ENCODE measurements at places on chromosomes 3 and 15.

DNA sequence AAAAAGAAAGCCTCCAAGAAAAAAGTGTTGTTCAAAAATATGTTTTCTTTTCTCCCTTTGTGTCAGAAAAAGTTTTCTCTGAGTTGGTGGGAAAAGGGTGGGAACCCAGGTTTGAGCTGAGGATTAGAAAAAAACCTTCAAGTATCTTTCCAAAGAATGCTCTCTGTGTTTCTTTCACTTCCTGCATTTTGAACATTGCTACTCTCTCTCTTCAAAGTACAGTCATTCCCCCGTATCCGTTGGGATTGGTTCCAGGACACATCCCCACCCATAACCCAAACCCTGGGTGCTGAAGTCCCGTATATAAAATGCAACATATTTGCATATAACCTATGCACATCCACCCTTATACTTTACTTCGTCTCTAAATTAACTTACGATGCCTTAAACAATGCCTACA lies 139.6 kb downstream of the TMCO5A start:
- no peak for DNase-seq

GRCh38 chr15:31954374-31955172 lies 75.7 kb upstream of the CHRNA7 start:
- DNase-seq: no peak

DNA sequence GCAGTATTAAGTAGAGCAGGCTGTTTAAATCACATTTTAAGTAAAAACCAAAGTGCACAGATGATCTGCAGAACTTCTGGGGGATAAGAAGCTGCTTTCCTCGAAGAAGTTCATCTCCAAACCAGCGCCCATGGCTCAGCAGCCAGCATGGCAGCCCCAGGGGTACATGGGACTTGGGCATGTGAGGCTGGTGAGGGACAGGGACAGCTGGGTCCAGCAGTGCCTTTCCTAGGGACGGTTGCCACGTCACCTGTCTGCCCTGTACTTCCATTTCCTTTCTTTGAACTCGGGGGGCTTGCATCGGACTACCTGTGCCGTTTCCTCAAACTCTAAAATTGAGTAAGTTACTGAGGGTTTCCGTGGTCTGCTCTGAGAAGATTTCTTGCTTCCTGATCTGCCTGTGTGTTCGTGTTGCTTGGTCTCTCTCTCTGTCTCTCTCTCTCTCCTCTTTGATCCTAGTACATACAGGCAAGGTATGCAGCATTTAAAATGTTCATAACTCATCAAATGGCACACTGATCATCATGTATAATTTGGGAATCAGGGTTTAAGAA lies 67.6 kb downstream of the IGF1R start:
- DNase-seq: no peak

DNA sequence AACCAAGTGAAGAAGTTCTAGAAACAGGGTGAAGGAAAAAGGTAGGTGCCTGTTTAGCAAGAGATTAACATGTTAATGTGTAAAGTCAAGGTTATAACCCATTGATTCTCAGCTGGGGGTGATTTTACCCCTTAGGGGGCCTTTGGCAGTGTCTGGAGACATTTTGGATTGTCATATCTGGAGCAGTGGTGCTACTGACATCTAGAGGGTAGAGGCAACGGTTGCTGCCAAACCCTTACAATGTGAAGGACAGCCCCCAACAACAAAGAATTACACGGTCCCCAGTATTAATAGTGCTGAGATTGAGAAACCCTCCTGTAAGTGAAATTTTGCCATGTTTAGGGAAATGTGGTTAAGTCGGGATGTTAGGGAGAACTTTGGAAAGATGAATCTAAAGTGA lies 74.7 kb downstream of the CRYBG3 start:
- no peak for DNase-seq

- DNase-seq: no peak
Measured at GRCh38 chr3:104596054-104596453, 770.7 kb upstream of the ALCAM start.

DNA sequence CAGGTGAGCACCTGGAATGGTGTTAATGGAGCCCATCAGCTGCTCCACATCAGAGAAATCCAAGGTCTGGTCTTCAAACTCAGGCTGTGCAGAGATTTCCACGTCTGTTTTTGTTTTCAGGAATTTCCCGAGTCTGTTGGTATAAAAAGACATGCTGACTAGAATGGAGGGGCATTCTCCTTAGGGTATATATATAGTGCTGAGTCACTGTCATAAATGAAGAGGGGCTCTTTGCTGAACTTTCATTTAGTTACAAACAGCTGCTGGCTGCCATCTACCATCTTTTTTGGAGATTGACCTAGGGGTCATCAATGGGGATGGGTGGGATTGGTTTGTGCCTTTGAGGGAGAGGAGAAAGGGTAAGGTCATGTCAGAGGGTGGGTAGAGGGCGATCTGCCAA lies 27.1 kb downstream of the FSD2 start:
- no peak for DNase-seq

- no peak for DNase-seq
Measured at GRCh38 chr3:122260206-122260605, 64.8 kb upstream of the CSTA start.

DNA sequence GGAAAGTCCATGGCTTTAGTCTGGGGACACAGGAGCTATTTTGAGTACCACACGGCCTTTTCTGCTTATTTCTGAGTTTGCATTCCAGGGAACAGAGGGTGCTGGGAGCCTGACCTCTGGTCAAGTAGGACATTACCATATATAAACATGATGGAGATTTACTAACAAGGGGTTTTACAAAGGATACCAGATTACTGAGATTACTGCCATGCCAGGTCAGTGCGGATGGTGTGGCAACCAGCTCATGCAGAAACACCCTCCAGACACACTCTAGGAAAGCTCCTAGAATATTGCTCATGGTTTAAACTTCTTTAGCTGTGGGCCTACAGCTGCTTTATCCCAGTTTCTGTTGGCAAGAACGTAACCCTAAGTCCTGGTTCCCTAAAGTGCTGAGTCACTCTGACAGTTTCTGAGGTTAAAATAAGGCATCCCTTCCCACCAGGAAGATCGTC lies 54.3 kb upstream of the AGTR1 start:
- DNase-seq: no peak

DNA sequence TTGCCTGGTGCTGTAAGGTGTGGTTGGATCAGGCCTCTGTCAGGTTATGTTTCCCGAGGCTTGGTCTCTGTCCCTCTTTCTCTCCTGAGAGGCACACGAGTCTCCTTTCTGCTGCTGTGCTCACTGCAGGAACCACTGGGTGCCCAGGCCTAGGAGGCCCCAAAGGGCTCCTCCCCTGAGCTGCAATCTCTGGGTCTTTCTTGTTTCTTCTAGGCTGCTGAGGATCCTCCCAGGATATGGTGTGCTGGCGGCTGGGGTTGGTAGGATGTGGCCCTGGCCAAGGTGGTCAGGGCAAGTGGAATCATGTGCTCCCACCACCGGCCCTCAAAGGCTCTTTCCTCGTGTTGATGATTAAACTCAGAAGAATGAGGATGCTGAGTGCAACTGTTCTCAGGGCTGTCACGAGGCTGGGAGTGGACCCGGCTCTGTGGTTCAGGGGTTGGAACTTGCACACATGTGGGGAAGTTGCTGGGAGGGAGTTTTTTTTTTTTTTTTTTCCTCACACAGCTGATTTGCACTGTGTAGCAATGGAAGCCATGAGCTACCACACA lies 43.6 kb upstream of the CTSH start:
- DNase-seq: no peak

GRCh38 chr3:129065016-129065719 lies 4.6 kb downstream of the GP9 start:
- DNase-seq: no peak

DNA sequence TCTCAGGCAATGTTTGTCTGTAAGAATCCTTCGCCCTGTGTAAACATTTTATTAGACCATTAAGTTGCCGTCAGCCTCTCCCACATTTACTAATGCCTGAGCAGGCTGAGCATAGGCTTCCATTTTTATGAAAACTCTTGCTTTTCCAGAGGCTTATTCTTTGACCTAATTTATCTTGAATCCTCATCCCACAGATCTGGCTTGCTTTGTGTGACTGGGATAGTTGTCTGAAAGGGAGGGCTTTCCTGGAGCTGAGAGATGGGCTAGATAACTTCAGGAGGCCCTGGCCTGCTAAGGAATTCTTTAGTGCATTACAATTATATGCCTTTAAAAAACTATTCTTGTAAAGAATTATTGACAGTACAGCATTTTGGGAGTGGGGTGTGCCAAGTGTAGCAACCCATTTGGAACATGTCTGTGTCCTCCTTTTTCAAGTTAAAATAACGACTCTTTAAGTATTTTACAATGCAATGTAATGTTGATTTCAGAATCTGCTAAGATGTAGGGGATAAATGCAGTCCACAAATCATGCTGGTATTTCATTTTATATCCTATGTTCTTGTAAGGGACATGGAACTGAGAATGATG lies 52.4 kb downstream of the EEFSEC start:
- DNase-seq: no peak

DNA sequence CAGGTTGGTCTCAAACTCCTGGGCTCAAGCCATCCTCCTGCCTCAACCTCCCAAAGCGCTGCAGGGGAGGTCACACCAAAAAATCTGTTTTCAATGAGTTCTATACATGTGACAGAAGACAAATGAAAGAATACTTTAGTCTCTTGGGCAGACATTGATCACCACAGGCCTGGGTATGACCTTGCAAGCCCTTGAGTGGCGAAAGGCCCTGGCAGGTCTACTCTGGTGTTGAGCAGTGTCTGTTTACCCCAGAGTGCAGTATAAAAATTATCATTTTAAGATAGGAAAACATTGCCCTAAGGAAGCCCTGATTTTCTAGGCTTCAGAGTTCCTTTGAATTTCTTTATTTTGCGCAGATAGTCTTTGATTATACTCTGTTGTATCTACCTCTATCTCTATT lies 61.6 kb upstream of the GBE1 start:
- no peak for DNase-seq

GRCh38 chr3:146524961-146525360 lies 19.4 kb downstream of the PLSCR1 start:
- DNase-seq: no peak

- DNase-seq: no peak
Measured at GRCh38 chr3:133525435-133525834, 48.1 kb upstream of the CDV3 start.

GRCh38 chr15:31237043-31237324 lies 89.7 kb upstream of the KLF13 start:
- DNase-seq: no peak

DNA sequence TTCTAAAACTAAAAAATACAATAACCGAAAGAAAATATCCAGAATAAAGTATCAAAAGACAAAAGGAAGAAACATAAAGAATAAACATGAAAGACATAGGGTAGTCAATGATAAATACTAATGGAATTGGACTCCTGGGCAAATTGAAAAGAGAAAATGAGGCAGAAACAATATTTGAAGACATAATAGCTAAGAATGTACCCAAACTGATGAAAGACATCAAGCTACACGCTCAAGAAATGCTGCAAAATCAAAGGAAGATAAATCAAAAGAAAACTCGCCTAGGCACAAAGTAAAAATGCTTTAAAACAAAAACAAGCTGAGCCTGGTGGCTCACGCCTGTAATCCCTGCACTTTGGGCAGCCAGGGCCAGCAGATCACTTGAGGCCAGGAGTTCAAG lies 34.9 kb downstream of the CEP70 start:
- DNase-seq: no peak

GRCh38 chr15:93073465-93073952 lies 15.5 kb downstream of the RGMA start:
- DNase-seq: no peak

DNA sequence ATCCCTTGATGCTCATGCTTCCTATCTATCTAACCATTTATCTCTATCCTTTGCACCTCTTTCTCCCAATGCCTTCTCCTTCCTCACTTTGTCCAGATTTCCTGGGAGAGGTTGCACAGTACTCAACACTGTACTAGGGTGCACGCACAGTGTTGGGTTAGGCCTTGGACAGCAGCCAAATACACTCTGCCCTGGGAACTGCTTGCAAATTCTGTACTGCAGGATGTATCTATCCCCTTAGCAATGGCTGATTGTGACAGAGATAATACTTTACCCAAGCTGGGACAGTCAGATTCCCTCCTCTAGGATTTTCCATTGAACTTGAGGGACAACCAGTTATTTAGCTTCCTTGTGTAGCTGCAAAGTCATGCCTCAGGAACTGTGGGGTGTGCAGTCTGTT lies 113.3 kb downstream of the IL20RB start:
- DNase-seq: no peak

DNA sequence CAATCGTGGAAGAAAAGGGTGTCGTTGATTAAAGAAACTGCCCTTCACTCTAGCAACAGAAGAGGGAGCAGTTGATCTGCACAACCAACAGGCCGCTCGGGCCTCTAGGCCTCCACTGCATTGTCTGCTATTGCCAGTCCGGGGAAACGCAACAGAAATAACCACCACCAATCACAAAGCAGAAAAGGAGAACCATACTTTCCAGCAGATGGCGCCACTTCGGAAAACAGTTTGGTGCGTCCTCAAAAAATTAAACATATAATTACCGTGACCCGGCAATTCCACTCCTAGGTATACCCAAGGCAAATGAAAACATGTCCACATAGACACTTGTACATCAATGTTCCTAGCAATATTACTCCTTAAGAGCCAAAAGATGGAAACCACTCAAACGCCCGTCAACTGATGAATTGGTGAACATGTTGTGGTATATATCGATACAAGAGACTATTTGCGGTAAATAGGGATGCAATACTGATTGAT lies 154.1 kb downstream of the TJP1 start:
- no peak for DNase-seq

DNA sequence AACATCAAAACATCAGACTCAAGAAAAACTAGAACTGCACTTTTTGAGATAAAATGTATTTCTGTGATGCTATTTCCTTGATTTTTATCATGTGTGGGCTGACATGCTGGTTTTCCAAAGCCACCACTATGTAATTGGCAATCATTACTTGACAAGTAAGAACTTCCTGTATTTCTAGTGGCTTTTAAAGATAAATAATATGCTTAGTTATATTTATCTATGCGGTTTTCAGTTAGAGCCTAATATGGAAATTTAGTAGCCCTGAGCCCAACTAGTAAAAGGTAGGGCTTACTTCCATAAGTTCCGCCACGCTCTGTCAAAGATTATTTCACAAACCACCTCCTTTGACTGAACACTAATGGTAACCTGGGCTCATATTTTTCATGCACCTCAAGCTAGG lies 91.6 kb downstream of the PPARG start:
- DNase-seq: no peak

DNA sequence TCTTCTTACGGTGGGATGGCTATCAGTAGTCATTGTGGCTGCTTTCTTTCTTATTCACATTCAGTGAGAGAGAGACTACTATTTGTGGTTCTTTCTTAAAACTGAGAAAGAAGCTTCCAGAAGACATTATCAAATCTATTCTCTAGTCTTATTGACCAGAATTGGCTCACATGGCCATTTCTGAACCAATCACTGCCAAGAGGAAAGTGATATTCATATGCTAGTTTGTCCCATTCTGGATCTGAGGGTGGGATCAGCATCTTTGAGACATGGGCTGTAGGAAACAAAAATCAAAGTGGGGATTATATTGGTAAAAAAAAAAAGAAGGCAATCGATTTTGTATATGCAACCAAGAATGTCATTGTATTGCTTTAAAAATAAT lies 106.4 kb upstream of the RASGRP1 start:
- no peak for DNase-seq

DNA sequence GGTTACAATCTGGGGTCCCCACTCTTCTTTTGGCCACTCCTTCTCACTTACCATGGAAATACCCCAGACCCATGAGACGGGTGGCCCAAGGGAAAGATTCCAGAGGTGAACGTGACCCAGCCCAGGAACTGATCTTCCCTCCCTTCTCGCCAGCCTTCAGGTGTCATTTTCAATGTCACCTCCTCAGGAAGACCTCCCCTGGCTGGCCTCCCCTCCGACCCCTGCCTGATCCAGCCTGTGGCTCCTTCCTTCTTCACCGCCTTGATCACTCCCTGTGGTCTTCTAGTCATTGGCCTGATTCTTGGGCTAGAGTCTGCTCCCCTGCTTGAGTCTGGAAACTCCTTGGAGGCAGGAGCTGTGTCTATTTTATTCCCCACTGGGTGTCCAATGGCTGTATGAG lies 146.1 kb downstream of the SMAD6 start:
- DNase-seq: no peak
